Hematopoietic multipotent progenitor cell (in vitro differentiated cells): ENCODE measurements at places on chromosomes 1 and 21.
A peak's percentile ranks its signal among the peaks of the same experiment; 100 is the strongest.

GRCh38 chr1:21963477-21964217 lies 13.2 kb upstream of the CELA3B start:
- DNase-seq = peak; percentile 90

- no peak for DNase-seq
These were observed 18.9 kb downstream of the ITLN2 start for GRCh38 chr1:160935527-160936258.

DNA sequence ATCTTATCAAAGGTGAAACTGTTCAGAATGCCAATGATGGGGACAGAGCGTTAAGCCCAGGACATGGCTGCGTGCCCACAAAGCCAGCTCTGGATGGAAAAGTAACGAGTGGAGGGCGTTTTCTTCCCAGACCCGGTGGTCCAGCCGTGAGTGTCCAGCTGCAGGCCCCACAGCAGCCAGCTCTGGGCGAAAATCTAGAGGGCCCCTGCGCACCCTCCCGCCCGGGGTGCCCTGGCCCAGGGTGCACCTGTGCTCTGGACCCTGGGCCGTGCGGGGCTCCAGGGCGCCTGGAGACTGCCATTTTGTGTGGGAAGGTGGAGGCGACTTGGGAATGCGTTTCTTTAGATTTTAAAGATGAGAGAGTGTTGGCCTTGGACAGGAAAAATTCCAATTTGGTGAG lies 58.8 kb downstream of the SKI start:
- no peak for DNase-seq

- no peak for DNase-seq
These were observed 87.0 kb downstream of the GPR52 start for GRCh38 chr1:174534789-174535188.

- DNase-seq = no peak
These were observed 110.1 kb downstream of the ZNF326 start for GRCh38 chr1:90104941-90105538.

DNA sequence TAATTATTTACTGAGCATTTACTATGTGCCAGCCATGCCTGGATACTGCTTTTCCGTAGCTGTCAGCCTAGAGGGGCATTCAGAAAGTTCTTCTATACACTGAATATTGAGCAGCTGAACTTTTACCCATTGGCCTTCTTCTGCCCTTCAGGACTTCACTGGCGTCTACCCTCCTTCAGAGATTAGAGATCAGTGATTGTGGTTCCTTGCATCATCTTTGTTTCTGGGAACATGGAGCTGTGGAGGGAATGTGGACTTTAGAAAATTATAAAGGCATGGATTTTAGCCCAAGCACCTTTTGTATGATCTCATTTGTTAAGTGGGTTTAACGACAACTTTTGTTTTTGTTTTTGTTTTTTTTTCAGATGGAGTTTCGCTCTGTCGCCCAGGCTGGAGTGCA lies 58.7 kb upstream of the POU3F1 start:
- DNase-seq = no peak

- DNase-seq = no peak
These were observed 200.4 kb downstream of the LYPLAL1 start for GRCh38 chr1:219374046-219374566.

GRCh38 chr21:45918835-45919447 lies 62.6 kb upstream of the COL6A1 start:
- no peak for DNase-seq

DNA sequence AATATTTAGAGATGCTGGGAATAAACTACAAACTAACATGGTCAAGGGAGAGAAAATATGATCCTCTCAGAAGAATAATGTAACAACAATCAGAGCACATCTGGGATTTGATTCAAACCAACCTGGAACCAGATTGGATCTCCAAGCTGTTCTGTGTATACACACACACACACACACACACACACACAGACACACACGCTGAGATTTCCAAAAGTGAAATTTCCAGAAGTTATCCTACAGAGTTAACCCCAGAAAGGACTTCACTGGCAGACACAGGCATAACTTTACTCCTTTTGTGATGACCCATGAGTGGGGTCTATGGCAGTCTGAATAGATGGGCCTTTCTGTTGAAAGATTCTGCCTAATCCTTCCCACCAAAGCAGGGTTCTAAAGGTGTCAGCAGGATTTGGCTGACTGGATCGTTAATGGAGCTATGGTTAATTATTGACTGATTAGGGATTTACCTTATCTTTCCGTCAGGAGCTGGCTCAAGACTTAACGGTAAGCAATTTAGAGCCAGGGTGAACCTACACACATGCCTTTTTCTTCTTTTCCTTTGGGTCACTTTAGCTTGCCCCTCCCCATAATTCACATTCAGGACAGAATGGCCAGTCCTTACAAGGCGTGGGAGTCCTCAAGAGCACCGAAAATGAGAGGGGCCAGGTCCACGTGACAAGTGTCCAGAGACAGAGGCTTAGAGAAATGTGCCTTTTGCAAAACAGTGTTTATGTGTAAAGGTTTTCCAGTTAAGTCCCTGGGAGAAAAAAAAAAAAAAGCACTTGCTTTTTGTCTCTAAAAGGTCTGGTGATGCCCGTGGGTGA lies 10.9 kb upstream of the PROX1 start:
- no peak for DNase-seq

DNA sequence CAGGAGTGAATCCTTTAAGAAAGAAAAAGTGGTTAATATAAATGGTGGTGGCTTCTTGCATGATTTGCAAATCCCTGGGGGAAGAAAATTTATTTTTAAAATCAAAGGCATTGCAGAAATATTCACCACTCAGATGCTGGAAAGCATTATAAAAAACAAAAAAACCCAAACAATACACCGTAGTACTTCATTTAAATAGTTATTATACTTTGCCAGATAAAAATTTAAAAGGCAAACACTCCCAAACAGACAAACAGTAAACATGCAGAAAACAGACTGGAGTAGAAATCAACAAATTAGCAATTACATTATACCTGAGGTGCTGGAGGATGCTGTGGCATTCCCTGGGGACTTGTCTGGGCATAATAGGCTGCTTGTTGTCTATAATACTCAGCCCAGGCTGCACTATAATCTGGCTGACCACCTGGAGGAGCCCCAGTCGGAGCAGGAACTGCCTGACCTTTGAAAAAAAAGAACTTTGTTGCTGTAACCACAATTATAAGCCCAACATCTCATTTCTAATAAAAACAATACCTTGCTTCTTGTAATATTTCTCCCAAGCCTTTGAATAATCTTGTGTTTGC lies 29.9 kb downstream of the FUBP1 start:
- no peak for DNase-seq

DNA sequence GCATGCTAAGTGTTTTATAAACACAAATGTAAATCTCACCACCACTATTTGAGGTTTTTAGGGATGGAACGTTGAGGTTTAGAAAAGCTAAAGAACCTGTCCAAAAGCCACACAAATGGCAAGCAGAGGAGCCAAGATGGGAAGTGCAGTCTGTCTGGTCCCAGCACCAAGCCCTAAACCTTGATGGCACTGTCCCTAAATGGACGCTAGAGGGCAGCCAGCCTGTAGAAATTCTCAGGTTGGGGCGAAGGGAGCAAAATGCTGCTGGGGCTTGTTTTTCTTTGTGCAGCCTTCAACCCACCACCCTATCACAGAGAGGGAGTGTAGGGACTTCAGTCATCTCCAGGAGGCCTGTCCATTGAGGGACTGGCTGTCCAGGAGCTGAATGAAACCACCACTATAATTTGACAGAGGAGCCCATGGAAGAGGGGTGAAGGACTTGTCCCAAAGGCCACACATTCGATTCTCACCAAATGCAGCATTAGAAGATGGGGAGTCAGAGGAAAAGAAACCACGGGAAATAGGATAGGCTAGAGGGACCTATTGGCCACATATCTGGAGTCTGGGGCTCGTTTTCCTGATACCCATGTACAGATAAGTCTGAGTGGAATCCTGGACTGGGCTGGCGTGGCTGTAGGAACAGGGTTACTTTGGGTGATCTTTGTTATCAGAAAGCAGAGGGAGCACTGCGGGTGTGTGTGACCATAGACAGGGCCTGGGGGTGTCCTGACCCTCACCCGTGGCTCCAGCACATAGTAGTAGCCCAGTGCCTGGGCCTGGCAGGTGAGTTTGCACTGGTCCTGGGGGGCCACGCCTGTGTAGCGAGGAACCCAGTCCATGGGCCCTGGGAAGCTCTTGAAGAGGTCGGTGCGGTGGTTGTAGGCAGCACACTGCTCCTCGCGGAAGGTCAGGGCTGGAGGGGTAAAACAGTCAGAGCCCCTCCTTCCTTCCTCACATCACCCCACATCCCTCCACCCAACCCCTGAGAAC lies 6.1 kb downstream of the ADAMTS4 start:
- DNase-seq = peak; percentile 87

GRCh38 chr1:111516005-111516535 lies 12.6 kb upstream of the ADORA3 start:
- DNase-seq = peak; percentile 99

DNA sequence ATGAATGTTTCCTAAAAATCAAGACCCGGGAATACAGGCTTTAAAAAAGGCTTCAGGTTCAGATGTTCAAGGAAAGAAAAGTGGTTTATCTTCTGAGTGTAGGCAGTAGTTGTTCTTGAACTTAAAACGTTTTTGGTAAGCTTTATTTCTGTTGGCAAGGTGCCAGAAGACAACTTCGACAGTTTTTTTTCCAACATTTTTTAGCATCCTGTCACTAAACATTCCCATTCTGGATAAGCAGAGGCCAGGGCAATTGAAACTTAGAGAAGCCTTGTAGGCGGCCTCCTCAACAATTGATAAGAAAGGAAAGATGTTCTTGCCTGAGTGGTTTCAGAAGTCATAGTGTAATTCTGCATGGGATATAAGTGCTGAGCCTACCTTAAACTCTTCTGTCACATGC lies 66.7 kb downstream of the PATJ start:
- no peak for DNase-seq

- no peak for DNase-seq
These were observed 18.1 kb downstream of the ARHGEF2 start for GRCh38 chr1:155960081-155960745.

DNA sequence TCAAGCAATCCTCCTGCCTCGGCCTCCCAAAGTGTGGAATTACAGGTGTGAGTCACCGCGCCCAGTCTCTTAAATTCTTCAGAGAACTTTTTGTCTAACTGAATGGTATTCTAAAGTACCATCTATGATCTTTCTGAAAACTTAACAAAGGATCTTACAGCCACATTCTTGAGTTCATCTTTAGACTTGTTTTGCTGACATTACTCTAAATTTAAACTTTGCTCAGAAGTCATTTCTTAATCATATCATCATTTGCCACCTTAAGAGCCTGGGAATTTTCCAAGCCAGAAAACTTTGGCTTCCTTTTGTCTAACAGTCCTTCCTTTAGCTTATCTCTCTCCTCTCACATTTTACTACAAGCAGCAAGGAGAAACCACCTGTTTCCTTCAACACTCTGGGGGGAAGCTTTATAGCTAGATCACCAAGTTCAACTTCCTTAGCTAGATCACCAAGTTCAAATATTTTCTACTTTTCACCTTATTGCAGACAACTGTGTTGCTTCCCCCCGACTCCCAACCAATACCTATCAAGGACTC lies 5.4 kb upstream of the ZBTB8A start:
- peak; percentile 97 for DNase-seq

- DNase-seq = no peak
These were observed 4.8 kb downstream of the S1PR1 start for GRCh38 chr1:101241485-101242225.

DNA sequence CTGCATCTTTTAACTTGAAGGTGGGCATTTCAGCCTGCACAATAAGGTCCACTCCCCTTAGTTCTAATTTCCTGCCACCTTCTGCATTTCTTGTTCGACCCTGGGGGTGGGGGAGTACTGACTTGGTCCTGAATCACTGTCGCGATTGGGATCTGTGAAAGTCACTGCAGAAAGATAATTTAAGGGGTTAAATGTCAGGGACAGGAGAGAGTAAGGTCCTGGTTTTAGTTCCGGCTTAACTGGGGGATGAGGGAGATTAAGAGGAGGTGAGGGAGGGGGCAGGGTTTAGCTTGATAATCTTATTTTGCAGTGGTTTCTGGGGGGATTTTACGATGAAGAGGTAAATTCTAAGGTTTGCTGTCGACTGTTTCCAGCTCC lies 128.1 kb downstream of the MRPS6 start:
- DNase-seq = no peak

DNA sequence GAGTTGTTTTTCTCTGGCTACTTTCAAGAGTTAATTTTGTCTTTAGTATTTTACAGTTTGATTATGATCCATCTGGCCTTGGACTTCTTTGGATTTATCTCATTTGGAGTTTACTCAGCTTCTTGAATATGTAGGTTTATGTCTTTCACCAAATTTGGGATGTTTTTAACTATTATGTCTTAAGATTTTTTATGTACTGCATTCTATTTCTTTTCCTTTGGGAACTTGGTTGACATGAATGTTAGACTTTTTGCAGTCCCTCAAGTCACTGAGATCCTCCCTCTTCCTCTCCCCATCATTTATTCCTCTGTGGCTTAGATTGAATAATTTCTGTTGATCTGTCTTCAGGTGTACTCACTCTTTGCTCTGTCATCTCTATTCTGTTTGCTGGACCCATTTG lies 112.0 kb downstream of the XPR1 start:
- DNase-seq = no peak

DNA sequence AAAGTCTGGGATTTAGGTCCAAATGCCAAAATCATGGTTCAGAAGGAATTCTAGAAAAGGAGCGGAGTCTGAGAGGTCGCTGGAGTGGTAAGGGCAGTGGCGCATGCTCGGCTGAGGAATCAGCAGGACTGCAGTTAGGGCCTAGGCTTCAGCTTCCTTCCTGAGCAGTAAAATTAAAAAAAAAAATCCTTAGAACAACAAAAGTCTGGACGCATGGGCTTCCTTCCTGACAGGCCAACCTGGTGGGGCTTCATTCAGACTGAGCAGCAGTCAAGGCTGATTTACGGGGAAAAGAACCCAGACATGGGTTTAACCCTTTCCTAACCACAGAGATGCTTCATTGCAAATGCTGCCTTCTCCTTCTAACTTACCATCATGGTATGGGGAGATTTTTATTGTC lies 17.1 kb downstream of the RNF220 start:
- no peak for DNase-seq

DNA sequence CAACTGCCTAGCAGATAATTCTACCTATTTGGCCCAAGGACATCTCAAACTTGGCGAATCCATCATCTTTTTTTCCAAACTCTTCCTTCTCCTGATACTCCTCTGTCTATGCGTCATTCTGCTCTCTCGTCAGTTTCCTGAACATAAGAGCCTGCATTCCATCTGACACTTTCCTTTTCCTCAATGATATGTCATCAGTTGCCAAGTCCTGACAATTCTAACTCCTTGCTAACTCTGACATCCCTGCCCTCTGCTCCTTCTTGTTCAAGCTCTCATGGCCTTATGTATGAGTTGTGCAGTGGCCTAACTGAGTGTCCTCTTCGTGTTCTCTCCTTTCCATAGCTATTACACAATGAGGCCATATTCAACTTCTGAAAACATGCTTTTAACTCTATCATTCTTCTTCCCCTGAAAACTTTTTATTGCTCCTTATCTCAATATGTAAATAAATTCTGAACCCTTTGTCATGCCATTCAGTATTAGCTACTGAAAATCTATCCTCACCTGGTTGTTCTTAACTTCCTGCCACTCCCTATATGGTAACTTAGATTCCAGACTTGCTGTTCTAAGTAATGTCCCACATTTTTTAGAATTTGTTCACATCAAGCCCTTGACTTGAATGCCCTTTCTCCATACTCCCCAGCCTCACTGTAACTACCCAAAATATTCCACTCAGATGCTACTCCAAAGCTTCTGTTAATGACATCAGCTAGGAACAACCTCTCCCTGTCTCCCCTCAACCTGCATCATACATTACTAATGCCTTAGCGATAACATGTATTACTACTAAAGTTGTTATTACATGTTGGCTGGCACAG lies 11.5 kb downstream of the PALMD start:
- no peak for DNase-seq
